ENCODE measurements at places on chromosomes 11 and 22. TPM values are rescaled to one million over a fixed set of nuclear protein-coding genes. Genes with fewer than 3 reads are reported as not detected.
A peak's percentile ranks its signal among the peaks of the same experiment; 100 is the strongest.

DNA sequence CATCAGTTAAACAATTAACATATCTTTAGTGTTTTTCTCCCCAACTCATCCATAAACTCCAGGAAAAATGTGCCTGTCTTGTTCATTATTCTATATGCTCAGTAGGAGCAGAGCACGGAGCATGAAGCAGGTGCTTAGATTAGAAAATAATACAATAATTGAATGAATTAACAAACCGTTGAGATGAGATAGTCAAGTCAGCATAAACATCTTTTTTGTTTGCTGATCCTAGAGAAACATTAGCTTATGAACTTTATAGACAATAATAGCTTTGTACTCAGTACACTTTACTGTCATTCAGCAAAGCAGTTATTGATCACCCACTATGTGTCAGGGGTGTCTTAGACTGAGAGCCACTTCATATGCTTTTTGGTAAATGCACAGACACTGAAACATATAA lies 105.2 kb upstream of the SEZ6L start:
- DNase-seq: no peak

DNA sequence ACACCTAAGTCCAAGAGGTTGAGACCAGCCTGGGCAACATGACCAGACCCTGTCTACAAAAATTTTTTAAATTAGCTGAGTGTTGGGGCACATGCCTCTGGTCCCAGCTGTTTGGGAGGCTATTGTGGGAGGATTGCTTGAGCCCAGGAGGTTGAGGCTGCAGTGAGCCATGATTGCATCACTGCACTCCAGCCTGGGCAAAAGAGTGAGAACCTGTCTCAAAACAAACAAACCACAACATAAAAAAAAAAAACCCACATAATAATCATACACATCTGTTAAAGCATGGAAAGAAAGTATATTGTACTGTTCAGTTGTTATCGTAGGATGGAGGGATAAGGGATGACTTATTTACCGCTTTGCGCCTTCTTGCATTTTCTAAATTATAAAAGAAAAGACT lies 35.9 kb upstream of the GRK2 start:
- DNase-seq: no peak

DNA sequence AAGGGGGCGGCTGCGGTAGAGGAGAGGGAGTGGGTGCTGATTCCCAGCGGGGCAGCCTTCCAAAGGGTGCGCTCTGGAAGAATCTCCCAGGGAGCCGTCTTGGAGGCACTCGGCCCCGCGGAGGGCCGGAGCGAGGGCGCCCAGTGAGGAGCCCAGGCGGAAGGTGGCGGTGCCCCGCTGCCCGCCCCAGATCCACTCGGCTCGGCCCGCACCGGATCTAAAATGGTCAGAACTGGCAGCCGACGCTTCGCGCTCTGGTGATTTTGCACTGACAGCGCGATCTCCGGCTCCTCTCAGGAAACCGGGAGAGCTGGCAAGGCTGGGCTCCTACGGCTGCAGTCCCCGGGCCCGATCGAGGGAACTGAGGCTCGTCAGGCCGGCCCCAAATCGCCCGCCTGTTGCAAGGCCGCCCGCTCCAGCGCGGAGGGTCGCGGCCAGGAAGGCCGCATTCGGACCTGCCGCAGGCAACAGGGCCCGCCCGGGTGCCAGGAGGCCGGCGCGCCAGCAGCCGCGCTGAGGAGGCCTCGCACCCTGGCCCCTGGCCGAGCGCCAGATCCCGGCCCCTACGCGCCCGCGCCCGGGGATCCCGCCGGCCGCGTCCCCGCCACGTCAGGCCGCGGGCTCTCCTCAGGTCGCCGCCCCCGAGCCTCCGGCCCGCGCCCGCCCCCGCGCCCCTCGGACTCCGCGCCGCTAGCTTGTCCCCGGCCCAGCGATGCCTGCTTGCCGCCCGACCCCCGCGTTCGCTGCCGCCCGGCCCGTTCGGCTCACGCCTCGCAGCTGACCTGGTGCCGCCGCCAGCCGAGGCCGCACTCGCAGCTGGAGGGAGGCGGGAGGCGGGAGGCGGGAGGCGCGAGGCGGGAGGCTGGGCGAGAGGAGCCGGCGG lies at the start of gene KLHL22:
Gene KLHL22, minus strand, starts transcription at position 818 of the 883 bp plus-strand sequence. CDS start 6,584 bp downstream, outside the sequence.
- peak; percentile 64 for DNase-seq

GRCh38 chr11:74388678-74389327 lies 9.4 kb downstream of the PGM2L1 start:
- peak; percentile 72 for DNase-seq

The RASGRP2 gene
- not detected for total RNA-seq

- no peak for DNase-seq
These were observed 51.4 kb upstream of the DBX1 start for GRCh38 chr11:20211691-20212090.

GRCh38 chr11:71240865-71241691 lies 11.3 kb downstream of the SHANK2 start:
- DNase-seq: peak; percentile 84

The P2RY6 gene
- total RNA-seq: 0.76 TPM

- DNase-seq: no peak
These were observed 7.8 kb downstream of the SSH3 start for GRCh38 chr11:67311051-67311555.

GRCh38 chr11:36239636-36240035 lies 49.6 kb downstream of the COMMD9 start:
- DNase-seq: no peak

GRCh38 chr11:64018310-64018709 lies 17.4 kb upstream of the FLRT1 start:
- no peak for DNase-seq

The APOA4 gene
- total RNA-seq: not detected

The OR8A1 gene
- not detected for total RNA-seq

The OR4C15 gene
- total RNA-seq: not detected

GRCh38 chr11:66617155-66617834 lies 865 bp downstream of the RBM14 start:
- peak; percentile 91 for DNase-seq

- peak; percentile 15 for DNase-seq
These were observed 77.6 kb downstream of the BMAL1 start for GRCh38 chr11:13355191-13355590.

- peak; percentile 81 for DNase-seq
These were observed 17.4 kb downstream of the SMCO4 start for GRCh38 chr11:93525601-93526345.

The BDNF gene
- total RNA-seq: 63.6 TPM

GRCh38 chr11:11265994-11266606 lies 87.0 kb downstream of the CSNK2A3 start:
- peak; percentile 50 for DNase-seq

The F2 gene
- not detected for total RNA-seq

DNA sequence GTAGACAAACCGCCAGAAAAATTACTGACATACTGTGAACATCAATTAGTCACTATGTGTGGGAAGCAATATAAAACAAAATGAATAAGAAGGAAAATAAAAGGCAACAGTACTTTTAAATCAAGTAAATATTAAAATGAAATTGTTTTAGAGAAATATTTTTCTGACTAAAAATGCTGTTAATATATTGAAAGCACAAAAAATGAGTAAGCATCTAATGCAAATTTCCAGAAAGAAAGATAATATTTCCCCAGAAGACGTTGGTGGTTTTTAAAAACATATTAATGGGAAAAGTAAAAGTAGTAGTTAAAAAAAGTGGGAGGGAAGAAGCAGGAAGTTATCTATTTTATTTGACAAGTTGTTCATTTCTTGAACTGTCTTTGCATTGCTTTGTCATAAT lies 16.5 kb downstream of the XKR3 start:
- DNase-seq: peak; percentile 41

DNA sequence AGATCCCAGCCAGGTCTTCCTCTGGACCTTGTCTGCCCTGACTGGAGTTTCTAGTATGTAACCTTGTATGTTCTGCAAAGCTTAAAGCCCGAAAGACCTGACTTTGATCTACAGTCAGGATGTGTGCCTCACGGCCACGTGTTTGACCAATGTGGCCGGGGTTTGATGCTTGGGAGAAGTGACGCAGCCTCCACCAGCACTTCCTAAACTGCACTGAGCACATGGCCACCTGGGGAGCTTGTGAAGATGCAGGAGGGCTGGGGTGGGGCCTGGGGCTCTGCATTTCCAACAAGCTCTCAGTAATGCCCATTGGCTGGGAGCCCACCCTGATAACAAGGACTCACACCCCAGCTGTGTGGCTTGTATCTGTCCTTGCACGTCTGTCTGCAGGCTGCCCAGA lies 53.2 kb downstream of the NAT10 start:
- no peak for DNase-seq

DNA sequence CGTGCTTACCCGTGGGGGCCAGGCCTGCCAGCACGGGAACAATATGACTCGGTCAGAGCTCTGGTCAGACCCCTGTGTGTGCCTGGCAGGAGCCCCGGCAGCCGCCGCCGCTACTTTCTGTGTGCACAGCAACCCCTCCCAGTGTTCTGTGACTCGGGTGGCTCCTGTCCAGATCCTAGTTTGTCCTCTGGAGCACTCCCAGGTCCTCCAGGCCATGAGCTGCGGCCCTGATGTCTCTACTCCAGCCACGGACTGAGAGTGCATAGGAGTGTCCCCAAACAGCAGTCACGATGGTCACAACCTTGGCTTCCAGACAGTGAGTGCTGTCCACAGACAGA lies 3.2 kb downstream of the NDUFS8 start:
- DNase-seq: no peak

DNA sequence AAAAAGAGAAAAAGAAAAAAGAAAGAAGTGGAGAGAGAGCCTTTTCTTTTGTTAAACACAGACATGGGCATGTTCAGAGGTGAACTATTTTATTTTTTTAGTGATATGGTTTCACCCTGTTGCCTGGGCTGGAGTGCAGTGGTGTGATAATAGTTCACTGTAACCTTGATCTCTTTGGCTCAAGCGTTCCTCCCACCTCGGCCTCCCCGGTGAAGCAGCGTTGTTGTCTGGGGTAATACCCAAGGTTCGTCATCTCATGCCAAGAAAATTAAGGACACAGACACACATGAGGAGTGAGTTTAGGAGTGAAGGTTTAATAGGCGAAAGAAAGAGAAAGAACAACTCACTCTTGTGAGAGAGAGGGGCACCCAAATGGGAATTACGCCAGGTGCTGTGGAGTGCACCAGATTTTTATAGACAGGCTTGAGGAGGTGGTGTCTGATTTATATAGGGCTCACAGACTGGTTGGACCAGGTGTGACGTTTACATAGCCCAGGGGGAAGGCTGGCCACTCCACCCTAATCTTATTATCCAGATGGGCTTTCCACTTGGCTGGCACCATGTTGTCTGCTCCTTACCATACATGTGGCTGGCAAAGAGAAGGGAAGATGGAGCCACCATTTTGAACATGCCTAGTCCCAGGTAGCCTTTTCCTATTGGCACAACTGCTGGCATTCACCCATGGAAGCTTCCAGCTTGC lies 42.3 kb downstream of the GRAMD1B start:
- DNase-seq: no peak

- peak; percentile 40 for DNase-seq
These were observed 9.2 kb downstream of the KCNC1 start for GRCh38 chr11:17743808-17744119.

The CRYBB3 gene
- not detected for total RNA-seq

The MIF gene
- total RNA-seq: 262 TPM

DNA sequence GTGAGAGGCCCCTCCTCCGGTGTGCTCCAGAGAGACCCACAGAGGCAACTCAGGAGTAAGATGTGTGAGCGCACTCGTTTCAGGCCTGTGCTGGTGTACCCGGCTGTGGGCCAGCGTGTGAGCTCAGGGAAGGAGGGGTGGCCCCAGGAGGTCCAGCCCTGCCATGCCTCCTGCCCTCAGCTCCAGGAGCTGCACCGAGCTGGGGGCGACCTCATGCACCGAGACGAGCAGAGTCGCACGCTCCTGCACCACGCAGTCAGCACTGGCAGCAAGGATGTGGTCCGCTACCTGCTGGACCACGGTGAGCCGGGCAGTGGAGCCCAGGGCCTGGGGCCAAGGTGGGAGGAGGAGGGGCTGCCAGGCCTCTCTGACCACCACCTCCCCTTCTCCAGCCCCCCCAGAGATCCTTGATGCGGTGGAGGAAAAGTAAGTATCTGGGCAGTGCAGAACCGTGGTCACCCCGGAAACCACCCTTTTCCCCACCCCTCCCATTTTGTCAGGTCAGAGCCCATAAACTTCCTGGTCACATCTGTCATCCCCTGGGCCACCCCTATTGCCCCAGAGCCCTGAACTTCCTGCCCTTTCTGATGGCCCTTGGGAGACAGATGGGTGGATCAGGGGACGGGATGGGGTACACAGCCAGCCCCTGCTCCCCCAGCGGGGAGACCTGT lies 2.5 kb upstream of the MDK start:
- no peak for DNase-seq

The TMEM86A gene
- total RNA-seq: 0.32 TPM

DNA sequence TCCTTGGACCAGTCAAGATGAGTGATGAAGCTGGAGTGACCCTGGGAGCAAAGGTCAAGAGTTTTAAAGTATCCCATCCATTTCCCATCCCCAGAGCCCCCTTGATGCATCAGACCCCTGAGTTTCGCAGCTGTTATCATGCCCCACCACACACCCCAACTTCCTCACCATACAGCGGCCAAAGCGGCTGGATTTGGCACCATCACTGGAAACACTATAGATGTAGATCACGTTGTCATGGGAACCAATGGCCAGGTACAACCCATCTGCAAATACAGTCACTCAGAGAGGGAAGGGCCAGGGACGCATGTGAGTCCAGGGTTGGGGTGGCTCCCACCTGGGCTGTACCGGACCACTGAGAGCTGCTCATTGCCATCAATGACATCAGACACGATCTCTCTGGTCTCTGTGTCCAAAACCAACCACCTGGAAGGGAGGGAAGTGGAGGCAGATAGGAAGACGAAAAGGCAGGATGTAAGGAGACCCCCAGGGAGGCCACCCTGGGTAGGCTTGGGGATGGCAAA lies 2.2 kb upstream of the MTA2 start:
- DNase-seq: no peak

All from GM23248 (cell line).